Left lobe of liver (tissue), 2 donors: ENCODE measurements at places on chromosomes 5 and 9. TPM values are rescaled to one million over a fixed set of nuclear protein-coding genes. Genes with fewer than 3 reads are reported as not detected.

The GRM6 gene
- total RNA-seq, result not detected

The CRB2 gene
- not detected for total RNA-seq

The GZMA gene
- not detected for total RNA-seq

The MROH2B gene
- 0.88 TPM for total RNA-seq

The CBY3 gene
- total RNA-seq, result not detected

The SLC36A2 gene
- total RNA-seq, result not detected

The DMGDH gene
- 119 TPM for total RNA-seq

The CDH9 gene
- total RNA-seq, result not detected

The MEIKIN gene
- not detected for total RNA-seq

The LCN15 gene
- not detected for total RNA-seq

The LIX1 gene
- total RNA-seq, result not detected

The MSH3 gene
- 12.3 TPM for total RNA-seq

The PLCXD3 gene
- 1.2 TPM for total RNA-seq

The ENTREP1 gene
- 0.30 TPM for total RNA-seq

The SLC44A1 gene
- 54.1 TPM for total RNA-seq

The PAPPA gene
- total RNA-seq, result 0.13 TPM

The C9 gene
- total RNA-seq, result 1,159 TPM

The ZNF484 gene
- total RNA-seq, result 2.1 TPM

The ORM1 gene
- 19,737 TPM for total RNA-seq

The CTNND2 gene
- 1.1 TPM for total RNA-seq

The ADAMTS19 gene
- 0.23 TPM for total RNA-seq

The OBP2B gene
- not detected for total RNA-seq

The QRFP gene
- total RNA-seq, result not detected

The EQTN gene
- not detected for total RNA-seq

The FOXD4L5 gene
- total RNA-seq, result 0.08 TPM

The OR1J2 gene
- total RNA-seq, result not detected
